ENCODE measurements at places on chromosomes 4 and X.

DNA sequence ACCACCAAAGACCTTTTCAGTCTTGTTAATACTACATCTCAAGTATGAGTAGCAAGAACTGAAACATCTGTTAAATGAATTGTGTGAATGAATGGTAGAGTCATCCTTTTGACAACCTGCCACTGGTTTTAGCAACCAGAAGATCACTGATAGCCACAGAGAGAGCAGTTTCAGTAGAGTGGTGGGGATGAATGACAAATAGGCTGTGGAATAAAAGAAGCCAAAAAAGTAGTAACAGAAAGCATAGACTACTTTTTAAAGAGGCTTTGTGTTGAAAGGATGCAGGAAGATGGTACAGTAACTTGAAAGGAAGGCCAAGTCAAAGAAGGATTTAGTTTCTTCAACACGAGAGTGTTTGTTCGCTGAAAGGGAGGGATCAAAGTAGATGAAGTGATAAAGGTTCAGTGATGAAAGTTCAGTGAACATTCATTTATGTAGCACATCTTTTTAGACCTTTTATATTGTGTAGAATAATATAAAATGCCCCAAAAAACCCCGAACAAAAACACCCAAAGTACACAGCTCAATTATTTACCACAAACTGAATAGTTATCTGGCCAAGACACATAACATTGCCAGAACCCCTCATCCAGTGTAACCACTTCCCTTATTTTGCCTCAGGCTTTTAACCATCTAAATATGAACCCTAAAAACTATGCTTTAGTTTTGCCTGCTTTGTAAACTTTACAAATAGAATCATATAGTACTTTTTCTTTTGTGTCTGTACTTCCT is 40.1 kb upstream of the EIF1AX start:
- no peak for DNase-seq

DNA sequence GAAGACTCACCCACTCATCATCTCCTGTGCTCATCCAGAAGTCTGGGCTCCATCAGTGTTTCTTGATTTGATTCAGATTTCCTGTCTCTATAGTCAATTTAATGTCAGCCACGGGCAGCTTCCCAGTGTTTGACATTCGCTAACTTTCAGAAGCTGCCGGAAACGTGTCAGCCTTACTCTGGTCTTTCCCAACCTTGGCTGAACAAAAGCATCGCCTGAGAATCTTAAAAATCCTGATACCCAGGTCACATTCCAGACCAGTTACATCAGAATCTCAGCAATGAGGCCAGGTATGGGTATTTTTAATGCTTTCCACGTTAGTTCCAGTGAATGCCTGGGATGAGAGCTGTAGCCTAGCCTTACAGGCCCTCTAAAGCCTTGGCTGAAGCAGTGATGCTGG is 233.8 kb downstream of the FRMPD4 start:
- DNase-seq: no peak

DNA sequence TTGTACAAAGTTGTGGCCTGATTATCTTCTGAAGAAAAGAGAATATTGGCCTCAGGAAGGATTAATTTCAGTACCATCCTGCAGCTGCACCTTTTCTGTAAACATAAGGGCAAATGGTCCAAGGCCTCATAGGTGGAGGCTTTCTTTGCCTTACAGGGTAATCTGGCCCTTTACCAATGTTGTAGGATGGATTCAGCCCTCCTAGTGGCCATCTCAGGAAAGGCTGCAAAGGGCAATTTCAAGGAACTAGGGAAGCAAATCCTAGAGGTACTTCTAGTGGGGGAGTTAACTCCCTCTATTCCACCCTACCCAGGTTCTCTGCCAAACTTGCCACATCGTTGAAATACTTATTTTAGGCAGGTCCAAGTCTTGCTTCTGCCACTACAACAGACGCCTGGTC is 57.6 kb downstream of the UGT2B11 start:
- DNase-seq: no peak

GRCh38 chrX:129360175-129360574 is 163.1 kb downstream of the SMARCA1 start:
- peak; percentile 1 for DNase-seq

DNA sequence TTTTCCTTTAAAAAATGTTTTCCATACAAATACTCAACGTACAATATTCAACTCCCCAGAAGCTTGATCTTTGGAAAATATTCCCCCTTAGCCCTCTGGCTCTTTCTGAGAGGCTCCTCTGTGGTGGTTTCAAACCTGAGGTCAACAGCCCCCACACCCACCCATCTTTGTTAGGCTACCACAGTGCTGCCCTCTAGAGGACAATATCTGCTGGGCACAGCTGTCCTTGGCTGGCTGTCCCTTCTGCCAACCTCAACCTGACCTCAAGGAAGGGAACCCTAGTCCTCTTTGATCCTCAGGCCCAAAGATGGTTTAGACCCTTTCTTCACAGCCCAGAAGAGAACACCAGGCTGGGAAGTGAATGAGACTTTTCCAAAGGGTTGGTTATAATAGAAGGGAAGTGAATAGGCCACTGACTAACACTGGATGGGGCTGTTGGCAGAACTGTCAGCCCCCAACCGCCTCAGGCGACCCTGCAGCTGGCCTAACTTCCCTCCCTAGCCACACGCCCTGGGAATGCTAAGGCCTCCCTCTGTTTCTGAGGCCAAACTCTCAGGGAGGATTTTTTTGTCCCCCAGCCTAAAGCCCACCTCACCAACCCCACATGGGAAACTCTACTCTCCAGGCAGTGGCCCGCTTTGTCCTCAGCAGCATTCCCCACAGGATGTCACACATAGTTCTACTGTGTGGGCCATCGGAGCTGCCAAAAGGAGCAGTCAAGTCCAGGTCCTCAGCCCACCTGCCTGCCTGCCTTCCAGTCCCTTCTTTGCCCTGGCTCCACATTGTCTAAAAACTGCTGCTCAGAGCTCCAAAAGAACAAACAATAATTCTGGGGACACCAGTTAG is 34.3 kb downstream of the NYX start:
- DNase-seq: no peak

DNA sequence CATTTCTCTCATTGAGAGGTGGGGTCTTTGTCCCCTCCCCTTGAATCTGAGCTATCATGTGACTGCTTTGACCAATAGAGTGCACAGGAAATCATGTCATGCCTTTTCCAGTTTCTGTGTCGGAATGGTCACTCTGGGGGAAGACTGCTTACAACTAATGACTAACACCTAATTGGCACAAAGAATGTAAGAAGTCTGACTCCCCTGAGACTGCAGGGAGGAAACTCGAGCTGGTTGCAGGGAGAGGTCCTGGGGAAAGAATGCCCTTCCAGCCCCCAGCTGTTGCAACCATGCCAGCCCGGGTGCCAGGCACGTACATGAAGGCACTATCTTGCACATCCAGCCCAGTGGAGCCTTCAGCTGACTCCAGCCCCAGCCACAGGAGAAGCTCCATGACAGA is 254.2 kb downstream of the DHX15 start:
- DNase-seq: no peak

- no peak for DNase-seq
Observed at GRCh38 chr4:98433691-98434090, 172.5 kb downstream of the RAP1GDS1 start.

DNA sequence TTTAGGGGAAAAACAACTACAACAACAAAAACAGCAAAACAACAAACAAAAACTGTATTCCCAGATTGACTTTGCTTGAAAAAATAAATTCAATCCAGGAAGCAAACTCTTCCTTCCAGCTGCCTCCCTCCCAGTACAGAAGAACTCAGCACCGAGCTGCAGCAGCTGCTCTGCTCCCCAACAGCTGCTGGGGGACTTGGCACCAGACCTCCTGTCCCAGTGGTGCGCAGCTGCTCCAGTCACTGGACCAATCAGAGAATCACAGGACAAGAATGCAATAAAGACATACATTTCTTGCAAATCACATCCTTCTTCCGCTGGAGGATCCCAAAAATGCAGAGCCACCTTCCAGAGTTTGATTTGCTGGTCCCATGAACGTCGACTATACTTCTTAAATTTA is 11.8 kb upstream of the FAM53A start:
- no peak for DNase-seq

DNA sequence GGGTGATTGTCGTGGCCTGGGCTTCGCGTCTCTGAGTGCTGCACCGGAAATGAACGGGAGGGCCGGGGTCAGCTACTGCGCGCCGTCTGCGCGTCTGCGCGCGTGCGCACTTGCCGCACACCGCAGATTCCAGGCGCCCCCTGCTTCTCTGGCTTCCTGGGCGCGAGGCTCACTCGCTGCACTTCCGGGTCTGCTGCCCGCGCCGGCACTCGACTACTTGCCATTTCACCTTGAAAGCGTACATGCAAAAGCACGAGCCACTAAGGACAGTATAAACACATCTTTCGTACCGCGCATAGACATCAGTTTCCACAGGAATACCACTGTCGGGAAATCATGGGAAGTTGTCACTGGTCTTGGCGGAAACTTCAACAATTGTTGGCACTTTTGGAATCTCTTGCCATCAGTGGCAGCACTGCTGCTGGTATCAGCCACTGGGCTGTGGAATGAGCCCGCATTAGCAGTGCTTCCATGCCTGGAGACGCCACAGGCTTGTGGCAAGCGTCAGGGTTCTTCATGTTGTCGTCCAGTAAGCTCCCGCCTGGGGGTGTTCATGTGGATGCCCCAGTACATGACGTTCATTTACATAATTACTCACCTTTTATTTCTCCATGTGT is at the start of gene SUPT20HL2:
SUPT20HL2 (minus strand) TSS at position 51 of the 617 bp plus-strand sequence. CDS start 754 bp downstream, outside the sequence.
- no peak for DNase-seq

DNA sequence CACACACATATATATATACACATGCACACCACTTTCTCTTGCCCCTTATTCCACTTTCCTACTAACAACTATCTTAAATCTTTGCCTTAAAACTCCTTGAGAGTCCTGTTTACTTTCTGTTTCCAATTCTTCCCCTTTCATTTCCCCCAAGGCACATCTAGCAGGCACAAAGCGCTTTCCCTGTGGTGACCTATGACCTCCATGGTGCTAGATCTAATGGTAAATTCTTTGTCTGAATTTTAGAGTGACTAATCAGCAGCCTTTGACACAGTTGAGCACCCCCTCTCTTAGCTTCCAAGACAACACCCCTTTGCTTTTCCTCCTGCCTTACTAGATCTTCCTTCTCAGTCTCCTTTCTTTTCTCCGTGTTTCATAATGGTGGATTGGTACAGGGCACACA is 236.4 kb upstream of the TTC29 start:
- DNase-seq: no peak

DNA sequence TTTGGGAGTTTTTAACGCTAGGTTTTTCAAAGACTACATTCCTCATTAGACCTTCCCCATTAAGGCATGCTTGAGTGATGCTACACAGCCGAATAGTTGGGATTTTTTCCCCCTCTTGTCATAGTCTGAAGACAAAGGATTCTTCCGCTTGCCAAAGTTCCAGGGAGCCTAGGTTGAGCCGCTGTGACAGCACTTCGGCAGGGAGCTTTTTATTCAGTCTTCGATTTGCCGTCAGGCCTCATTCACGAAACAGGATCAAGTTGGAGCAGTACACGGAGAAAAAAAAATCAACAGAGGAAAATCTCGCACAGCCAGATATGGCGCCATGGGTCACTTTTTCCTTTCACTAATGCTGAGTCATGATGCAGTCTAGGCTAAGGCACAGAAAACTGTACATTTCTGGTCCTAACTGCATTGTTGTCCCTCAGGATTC is 24.3 kb downstream of the SHROOM3 start:
- no peak for DNase-seq

GRCh38 chr4:83112231-83112630 is 2.3 kb downstream of the PLAC8 start:
- DNase-seq: no peak

DNA sequence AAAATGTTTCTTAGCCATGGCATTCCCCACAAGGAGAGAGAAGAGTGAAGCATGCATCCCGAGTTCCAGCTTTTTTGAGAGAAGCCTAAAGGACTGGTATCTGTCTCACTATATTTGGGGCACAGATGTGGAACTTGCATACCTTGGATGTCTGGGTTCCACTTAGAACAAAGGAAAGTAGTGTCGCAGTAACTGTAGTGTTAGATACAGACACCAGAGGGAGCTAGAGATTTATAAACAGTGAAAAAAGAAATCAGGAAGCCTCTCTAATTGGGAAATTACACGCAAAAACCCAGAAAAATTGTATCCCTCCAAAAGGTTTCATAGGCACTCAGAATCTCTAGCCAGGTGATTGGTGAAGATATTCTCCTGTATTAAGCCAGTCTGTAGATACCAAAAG is 34.4 kb downstream of the AGTR2 start:
- no peak for DNase-seq

DNA sequence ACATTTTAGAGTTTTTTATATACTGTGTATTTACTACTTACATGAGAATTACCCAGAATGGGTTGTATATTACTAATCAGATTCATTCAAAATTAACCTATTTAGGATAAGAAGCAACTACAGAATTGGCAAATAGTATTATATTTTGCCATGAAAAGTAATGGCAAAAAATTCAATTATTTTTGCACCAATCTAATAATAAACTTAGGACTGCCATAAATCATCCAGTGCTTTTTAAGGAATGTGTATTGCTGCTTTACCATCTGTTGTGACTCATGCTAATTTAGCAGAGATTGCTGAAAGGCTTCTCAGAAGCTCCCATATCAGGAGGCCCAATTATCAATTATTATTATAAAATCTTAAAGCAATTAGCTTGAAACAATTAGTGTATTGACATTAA is 24.0 kb downstream of the NPY2R start:
- no peak for DNase-seq

GRCh38 chr4:4386296-4386735 is 586 bp upstream of the NSG1 start:
- DNase-seq: no peak

GRCh38 chr4:88411491-88412096 is 32.9 kb downstream of the HERC6 start:
- DNase-seq: no peak

DNA sequence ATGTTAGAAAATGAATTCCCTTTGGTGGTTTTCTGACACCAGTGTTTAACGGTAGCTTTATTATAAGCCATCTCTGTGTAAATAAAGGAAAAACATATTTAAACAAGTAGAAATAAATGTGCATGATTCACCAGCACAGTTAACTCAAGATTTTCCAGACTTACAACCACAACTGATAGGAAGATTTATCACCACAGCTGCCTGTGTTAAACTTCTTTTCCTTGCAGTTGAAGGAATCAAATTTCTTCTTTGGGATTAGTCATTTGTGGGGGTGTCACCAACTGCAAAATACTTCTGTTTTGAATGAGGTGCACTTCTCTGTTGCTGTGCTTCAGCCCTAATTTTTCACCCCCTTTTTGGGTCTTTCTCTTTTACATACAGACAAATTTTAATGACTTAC is 128.1 kb upstream of the STK26 start:
- no peak for DNase-seq

GRCh38 chr4:107094332-107094731 is 58.2 kb upstream of the DKK2 start:
- no peak for DNase-seq

GRCh38 chrX:53616946-53617345 is 69.6 kb downstream of the HUWE1 start:
- no peak for DNase-seq

DNA sequence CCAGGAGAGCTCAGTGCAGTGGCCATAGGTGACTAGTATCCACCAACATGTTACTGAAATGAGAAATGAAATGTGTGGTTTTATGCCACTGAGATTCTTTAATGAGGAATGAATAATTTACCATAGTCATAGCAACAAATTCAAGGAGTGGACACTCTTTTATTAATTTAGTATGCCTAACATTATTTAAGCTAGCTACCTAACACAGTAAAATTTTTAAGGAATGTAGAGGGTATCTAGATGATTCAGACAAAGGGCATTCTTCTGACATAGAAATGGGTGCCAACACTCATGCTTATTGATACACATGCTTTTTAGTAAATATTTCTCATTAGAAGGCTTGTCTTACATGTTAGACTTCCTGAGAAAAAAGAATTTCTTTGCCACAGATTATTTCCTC is 33.3 kb upstream of the SULT1B1 start:
- DNase-seq: no peak

Measured in activated T-helper 1 cell treated with anti-CD3 and anti-CD28 coated beads, Interleukin-12 subunit alpha, Interleukin-12 subunit beta, Interleukin-2, Interleukin-4 antibody, amounts not matched to agents 30 ng/mL and 10 ng/mL and 1 ng/mL, durations not matched to agents 14 hours and 24 hours and 36 hours (primary cell).